ENCODE measurements at places on chromosomes 1 and 21.

DNA sequence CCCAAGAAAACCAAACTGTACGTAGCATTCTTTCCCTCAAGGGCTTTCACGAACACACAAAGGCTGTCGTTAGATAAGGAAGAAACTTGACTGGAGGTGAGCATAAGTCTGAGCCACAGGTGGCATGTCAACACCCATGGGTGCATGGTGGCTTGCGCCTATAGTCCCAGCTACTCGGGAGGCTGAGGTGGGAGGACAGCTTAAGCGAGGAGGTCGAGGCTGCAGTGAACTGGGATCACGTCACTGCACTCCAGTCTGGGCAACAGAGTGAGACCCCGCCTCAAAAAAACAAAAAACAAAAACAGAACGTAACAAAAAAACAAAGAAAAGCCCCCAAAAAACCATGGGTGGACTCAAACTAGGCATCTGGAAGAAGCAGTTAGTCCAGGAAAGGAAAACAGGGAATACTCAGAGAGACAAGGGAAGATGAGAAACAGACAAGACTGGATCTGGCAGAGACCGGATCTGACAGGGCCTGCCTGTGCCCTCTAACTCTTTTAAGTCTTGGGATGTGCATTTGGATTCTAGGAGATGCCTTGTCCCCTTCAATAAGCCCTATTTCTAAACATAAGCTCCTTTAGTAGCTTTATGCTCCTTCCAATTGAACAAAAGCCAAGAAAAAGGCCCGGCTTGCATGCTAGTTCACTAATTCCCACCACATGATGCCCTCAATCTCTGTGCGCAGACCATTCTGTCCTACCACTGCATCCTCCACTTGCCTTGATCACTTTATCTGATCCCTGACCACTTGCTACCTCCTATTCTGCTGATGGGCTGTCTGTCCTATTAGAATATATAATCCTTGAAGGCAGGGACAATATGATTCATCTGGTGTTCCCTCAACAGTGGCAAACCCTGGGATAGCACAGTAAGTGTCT, 73.8 kb downstream of the APP start:
- DNase-seq = no peak

GRCh38 chr1:50666849-50667248, 243.6 kb upstream of the DMRTA2 start:
- no peak for DNase-seq

DNA sequence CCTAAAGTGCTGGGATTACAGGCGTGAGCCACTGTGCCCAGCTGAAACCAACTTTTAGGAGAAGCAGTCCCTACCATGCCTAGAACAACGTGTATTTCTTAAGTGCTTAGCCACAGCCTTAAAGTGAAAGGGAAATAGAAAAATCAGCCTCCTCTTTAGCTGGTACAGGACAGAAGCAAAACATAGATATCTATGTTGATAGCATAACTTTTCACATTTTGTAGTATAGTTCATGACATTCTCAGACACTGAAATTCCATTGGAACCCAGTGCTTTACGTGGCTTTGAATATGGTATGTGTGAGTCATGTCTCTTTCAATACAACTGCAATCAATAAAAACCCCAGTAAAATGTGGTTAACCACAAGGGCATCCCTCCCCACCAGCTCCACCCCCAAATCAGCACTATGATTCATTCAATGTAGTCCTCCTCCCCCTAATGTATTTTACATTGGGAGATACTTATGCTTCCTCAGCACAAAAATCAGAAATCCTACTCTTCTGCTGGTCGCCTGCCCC, 32.1 kb downstream of the TGFB2 start:
- DNase-seq = no peak

DNA sequence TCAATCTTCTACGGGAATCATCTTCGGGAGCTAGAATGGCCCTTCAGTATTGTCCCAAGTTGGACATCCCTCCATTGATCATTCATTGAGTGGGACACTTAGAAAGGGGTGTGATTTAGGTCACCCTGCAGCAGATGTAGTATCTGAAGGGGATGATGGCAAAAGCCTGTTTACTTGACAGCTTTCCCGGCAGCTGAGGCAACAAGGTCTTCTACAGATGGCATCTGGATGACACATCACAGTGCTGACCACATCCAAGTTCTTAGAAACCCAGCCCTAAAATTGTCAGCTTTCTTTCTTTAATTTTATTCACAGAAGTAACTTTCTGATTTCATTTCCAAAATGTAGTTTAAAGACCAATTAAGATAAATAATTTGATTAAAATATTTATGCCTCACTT, 150.3 kb downstream of the AMY1C start:
- no peak for DNase-seq

GRCh38 chr21:38777531-38777930, 28.2 kb upstream of the ETS2 start:
- no peak for DNase-seq

- DNase-seq = no peak
These were observed 132.9 kb upstream of the ERG start for GRCh38 chr21:38631206-38631605.

DNA sequence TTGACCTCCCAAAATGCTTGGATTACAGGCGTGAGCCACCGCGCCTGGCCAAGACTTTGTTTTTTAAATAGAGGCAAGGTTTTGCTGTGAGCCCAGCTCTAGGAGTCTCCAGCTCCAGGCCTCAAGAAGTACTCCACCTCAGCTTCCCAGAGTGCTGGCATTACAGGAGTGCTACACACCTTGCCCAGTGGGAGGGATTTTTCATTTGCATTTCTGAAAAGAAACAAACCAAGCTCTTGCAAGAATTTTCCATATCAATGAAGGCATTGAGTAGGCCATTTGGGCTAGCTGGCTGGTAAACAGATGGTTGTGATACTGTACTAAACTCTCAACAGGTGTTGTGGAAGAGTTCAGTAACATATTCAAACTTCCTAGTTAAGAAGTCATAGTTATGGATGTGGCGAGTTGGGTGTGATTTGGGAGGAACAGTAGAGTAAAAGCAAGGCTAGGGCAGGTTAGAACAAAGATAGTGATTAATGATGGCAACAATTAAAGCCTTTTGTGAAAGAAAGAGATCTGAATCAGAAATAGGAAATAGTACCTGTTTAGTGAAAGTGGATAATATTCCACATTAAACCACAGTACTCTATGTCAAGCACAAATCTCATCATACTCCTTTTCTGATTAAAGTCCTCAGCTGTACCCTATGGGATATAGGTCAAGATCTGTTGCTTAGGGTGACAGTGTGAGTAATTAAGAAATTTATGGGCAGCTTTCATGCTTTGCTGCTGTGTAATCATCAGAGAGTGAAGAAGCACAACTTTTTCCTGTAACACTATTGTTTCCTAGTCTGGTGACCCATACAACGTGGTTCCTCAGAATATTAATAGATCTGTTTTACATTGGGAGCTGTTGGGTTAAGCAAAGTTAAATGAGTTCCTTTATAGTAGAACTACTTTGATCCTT, 10.7 kb downstream of the AKIRIN1 start:
- DNase-seq = no peak

Data from activated naive CD4-positive, alpha-beta T cell (primary cell).